ENCODE measurements at places on chromosomes 6 and 20.
A peak's percentile ranks its signal among the peaks of the same experiment; 100 is the strongest.

GRCh38 chr6:105537981-105538578 is 135.2 kb upstream of the PREP start:
- no peak for DNase-seq

DNA sequence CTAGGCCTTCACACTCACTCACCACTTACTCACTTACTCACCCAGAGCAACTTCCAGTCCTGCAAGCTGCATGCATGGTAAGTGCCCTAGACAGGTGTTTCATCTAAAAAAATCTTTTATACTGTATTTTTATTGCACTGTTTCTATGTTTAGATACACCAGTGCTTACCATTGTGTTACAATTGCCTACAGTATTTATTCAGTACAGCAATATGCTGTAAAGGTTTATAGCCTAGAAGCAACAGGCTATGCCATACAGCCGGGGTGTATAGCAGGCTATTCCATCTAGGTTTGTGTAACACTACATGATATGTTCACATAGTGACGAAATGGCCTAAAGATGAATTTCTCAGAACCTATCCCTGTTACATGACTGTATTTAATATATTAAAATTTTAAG is 37.1 kb upstream of the KCNK5 start:
- no peak for DNase-seq

GRCh38 chr6:143740213-143740612 is 62.4 kb downstream of the PHACTR2 start:
- DNase-seq: no peak

DNA sequence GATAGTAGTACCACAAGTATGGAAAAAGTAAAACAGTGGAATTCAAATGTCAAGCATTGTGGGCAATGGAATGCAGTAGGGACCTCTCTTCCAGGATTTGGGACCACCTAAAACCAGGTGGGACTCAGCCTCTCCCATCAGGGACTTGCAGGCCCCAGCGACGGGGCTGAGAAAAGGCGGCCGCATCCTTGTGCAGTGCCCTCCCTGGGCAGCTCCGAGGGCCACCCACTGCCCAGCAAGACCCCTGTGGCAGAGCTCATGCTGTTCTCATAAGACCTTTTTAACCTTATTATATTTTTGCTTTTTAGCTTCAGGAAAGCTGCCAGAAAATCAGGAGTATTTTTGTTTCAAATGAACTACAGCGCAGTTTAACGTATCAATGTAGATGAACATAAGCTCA is 142.6 kb upstream of the RPS6KA2 start:
- no peak for DNase-seq

DNA sequence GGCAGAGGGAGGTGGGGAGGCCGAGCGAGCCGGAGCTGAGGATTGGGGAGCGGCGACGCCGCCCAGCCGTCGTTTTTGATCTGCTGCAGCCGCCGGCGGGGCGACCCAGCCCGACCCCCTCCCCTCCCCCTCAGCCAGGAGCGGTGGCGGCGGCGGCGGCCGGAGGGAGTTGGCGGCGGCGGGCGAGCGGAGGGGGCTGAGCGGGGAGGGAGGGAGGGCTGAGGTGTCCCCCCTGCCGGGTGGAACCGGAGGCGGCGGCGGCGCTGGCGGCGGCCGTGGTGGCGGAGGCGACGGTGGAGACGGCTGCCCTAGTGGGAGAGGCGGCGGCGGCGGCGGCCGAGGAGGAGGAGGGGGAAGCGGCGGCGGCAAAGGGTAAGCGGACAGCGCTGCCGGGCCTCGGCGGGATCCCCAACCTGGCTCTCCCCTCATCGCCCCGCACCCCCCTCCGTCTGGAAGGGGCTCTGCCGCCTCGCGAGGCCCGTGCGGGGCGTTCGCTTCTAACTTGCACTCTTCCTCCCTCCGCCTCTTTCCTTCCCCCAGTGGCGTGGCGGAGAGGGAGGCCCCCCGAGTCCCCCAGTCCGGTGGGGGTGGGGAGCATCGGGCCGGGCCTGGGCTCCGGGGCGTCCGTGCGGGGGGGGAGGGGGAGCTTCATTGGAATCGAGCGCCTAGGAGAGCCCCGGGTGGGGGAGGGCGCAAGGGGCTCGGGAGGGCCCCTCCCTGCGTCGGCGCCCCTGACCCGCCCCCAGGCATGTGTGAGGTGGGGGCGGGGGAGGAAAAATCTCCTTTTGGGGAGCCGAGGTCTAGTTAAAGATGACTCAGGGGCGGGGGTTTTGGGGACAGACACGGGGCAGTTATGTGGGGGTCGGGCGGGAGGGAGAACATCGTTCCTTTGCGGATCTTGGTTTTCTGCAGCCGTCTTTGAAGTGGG is at the start of gene TAB2:
Gene TAB2 (plus strand): TSS at position 69 of the 928 bp plus-strand sequence. CDS start 52,286 bp downstream, outside the sequence.
- DNase-seq: peak; percentile 77

- DNase-seq: no peak
Measured at GRCh38 chr6:83459663-83460062, 28.8 kb upstream of the ME1 start.

GRCh38 chr20:47558295-47559066 is 56.8 kb downstream of the NCOA3 start:
- no peak for DNase-seq
